ENCODE measurements at places on chromosomes 4 and X.
A peak's percentile ranks its signal among the peaks of the same experiment; 100 is the strongest.

DNA sequence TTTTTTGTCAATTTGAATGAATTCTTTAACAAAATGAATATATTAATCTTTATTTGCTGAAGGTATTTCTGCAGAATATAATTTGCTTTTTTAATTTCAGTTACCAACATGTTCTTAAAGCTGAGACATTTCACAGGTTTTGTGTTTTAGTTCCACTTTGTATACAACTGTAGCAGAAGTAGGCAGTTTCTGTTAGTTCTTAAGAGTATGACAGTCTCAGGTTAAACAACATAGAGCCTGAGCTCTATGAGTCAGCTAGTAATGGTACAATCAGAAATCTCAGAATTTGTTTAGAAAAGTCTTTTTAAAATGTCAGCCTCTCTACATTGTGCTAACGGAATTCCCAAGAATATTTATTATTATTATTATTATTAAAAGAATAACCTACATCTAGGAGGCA lies 50.4 kb downstream of the GSTCD start:
- no peak for DNase-seq

DNA sequence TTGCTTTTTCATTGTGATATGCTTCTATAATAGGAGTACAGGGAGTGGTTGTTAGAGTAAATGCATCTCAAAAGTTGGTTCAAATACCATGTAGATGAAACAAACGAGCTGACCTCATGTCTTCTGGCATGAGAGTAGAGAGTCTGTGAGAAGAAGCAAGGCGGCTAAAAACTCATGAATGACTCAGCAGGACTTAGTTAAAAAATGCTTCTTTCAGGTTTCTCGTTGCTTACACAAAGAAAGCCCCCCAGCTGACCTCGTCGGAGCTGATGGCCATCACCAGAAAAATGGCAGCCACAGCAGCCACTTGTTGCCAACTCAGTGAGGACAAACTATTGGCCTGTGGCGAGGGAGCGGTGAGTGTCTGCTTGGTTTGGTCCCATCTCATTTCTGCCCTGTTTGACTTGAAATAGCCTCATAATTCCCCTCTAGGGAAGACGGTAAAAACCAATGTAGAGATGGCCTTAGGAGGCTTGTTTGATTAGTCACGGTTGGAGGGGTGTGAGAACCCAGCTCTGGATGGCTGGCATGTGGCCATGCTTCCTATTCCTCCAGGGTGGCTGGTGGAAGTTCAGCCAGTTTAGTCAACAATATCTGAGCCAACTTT lies 14.5 kb downstream of the AFP start:
- no peak for DNase-seq

DNA sequence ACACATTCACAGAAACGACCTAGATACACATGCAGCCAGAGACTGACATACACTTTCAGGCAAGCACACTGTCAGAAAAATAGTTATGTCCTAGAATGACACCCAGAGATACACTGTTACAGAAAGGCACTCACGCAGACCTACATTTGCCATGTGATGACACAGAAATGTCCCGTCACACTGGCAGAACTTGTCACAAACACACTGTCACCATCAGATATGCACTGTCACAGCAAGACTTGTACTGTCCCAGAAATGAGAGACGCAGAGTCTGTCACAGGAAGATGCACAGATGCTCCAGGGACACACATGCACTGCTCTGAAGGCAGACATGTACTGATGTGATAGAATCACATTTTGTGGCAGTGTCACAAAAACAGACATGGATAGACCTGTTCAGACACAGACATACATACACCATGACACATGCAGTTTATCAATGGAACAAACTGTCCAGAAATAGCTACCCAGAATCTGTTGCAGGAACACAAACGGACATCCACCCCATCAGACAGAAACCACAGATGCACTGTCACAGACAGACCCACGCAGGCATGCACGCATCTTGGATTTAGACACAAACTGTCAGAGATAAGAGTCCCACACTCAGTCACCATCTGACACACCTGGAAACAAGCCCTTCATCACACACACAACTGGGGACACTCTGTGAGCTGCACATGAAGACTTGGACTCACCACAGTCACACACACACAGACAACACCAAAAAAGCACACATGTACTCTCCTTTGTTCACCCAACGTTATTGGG lies 1.3 kb upstream of the PIM2 start:
- DNase-seq: peak; percentile 67

DNA sequence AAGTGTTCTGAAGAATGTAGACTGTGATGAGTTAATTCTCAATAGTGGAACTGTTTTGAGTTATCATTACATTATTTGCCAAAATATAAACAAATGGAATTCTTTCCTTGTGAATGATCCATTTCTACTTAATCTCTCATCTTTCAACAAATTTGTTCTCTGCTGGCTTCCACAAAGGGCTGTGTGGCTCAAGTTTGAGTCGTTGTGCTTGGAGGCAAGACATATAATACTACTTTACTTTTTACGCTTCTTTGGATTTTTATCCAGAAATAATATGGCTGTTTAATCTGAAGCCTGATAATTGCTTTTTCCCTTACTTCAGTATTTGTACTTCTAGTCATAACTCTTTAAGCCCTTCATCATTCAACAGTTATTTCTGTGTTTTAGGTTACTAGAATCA lies 169.5 kb downstream of the ARHGAP10 start:
- DNase-seq: no peak

DNA sequence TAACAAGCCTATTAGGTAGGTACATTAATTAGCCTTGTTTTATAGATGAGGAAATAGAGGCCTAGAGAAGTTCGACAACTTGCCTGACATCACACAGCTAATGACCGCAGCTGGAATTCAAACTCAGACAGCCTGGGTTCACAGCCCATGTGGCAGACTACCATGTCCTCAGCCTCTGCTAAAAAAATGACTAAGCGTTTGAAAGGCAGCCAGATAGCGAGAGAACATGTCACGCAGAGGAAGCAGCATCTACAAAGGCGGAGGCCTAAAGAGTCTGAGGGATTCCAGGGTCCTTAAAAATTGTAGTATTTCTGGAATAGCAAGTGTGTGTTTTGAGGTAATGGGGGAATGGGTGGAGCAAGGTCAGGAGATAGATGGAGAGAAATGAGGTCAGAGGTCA lies 33.2 kb upstream of the BMP15 start:
- DNase-seq: no peak

DNA sequence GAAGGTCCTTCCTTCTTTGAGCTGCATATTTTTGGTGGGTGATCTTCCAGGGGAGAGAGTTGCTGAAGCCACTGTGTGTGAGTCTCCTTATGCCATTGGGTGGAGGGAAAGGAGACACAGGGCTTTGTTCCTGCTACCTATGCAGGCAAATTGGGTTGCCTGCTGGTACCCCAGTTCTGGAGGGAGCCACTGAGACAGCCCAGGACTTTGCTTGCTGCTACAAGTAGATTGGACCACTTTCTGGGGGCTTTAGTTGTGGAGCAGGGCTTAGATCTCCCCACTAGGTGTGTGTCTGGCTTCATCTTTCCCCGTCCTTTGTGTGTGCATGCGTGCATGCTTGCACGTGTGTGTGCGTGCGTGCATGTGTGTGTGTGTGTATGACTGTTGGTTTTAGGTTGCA lies 10.0 kb downstream of the CITED1 start:
- no peak for DNase-seq

- DNase-seq: no peak
Observed at GRCh38 chrX:116285501-116285900, 115.0 kb downstream of the AGTR2 start.

DNA sequence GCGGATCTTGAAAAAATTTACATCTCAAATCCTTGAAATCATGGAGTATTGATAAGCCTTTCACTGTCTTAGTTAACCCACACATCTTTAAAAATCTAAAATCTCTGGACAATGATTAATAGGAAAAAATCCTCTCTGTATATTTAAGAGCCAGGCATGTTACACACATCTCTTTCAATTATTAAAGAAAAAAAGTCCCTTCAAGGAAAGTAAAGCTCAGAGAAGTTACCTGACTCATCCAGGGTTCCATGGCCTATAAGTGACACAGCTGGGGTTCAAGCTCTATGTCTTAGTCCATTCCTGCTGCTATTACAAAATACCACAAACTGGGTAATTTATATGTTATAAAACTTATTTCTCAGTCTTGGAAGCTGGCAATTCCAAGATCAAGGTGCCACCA lies 14.2 kb upstream of the FGF16 start:
- no peak for DNase-seq

DNA sequence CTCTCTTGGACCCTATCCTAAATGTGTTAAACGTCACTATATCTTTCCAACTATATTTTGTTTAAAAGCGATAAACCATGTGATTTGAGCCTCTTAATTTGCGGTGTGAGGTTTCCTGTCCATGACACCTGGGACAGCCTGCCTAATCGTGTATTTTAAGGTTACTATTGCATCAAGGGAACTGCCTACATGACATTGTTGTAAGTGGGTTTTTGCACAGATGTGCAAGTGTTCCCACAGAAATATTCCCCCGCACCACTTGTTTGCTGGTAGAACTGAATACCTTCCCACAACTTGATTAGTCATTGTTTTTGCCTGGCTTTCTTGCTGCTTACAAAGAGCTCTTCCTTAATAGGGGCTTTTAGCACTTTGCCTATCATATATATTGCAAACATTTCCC lies 5.1 kb upstream of the FAM184B start:
- DNase-seq: no peak

- no peak for DNase-seq
Observed at GRCh38 chr4:5027346-5027745, 8.1 kb upstream of the CYTL1 start.

DNA sequence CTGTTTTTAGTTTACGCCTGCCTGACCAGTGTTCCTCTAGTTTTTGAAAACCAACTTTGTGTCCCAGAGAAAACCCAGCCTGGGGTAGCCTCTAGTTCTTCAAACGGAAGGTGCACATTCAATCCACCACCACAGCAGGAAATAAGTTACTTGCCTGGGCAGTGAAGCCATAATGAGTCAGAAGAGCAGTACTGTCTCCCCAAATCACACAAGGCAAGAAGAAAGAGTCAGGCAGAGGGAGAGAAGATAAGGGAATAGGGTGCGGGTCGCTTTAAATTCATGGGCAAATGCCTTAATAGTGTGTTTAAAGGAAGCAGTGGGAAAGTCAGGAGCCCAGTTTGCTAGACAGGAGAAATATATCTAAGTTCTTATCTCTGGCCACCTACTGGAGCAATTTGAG lies 333.8 kb upstream of the GRIA3 start:
- no peak for DNase-seq

- no peak for DNase-seq
Observed at GRCh38 chr4:61373901-61374440, 173.8 kb downstream of the ADGRL3 start.

GRCh38 chr4:155569960-155570515 lies 96.6 kb upstream of the GUCY1A1 start:
- DNase-seq: no peak

DNA sequence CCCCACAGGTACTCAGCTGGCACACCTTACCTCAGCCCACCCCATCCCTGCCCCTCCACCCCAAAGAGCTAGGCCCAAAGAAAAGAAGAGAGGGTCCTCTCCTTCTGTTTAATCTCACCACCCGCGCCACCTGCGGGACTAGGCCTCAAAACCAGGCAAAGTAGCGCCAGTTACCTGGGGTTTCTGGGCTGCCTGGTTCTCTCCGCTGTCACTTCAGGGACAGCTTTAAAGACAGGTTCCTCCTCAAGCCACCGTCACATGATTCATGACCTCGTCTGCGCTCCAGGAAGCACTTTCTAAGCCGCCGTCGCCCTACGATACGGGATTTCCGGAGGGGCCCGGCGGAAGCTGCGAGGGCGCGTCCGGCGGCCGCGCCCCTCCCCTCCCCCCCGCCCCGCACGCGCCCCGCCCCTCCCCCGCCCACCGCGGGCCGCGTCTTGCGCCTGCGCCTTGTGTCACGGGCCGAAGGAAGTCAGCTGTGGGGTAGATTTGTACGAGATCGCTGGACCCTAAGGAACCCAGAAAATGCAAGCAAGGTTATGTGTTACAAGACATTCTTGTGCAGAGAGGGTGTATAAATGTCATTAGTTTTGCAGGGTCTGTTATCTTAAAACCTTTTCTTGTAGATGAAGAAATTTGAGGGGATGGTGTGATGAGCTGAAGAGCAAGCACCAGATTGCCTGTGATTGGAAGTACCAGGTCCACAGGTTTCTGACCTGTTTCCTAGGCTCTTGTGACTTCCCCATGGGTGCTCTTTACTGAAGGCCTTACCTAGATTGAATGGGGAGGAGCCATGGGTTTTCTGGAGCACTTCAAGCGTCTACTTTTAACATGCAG lies at the start of gene LAMTOR3:
TSS of gene LAMTOR3 (minus strand) at position 267 of the 837 bp plus-strand sequence. CDS start 464 bp downstream, outside the sequence.
- DNase-seq: peak; percentile 93

DNA sequence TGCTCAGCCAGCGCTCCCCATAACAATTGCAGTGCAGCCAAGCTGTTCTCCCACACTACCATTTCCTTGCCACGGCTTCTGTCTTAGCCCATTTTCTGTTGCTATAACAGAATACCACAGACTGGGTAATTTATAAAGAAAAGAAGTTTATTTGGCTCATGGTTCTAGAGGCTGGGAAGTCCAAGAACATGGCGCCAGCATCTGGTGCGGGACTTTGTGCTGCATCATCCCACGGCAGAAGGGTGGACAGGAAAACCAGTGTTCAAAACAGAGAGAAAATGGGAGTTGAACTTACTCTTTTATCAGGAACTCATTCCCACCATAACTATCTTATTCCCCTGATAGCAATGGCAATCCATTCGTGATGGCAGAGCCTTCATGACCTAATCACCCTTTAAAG lies 104.6 kb downstream of the FHDC1 start:
- DNase-seq: no peak

DNA sequence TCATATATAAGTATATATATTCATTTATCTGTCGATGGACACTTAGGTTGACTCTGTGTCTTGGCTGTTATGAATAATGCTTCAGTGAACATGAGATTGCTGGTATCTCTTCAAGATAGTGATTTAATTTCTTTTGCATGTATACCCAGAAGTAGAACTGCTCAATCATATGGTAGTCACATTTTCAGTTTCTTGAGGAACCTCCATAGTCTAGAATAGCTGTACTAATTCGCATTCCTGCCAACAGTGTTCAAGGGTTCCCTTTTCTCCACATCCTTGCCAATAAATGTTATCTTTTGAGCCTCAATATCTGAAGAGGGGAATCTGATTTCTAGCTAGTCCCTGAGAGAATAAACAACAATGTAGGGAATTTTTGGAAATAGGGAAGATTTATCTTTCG lies 32.4 kb upstream of the CCNG2 start:
- no peak for DNase-seq

DNA sequence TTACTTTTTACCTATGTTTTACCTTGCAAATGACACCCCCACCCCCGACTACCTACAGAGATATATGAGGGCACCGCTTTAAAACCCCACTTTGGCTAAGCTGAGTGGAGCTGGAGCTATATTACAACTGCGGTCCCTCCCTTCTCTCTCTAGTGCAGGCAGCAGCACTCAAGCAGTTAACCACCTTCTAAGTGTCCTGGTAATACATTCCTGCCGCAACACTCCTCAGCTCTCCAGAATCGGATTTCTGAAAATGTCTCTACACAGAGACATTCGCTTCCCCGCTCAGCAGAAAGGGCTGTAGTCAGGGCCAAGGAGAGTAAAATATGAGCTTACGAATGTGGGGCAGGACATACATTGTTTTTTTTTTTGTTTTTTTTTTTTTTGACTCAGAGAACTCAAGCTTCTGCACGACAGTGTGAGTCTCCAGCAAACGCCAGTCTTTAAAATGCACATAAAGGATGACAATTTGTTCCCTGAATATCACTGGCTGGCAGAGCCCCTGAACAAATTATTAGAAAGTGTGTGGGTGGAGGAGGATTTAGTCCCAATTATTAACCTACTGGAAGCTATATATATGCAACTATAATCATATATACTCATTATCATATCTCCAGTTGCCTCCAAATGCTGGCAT lies 287.0 kb upstream of the TET2 start:
- no peak for DNase-seq

- no peak for DNase-seq
Observed at GRCh38 chrX:129015381-129015780, 507.9 kb downstream of the SMARCA1 start.

All from activated CD8-positive, alpha-beta memory T cell treated with anti-CD3 and anti-CD28 coated beads for 24 hours (primary cell).